H4 (cell line): ENCODE measurements at places on chromosomes 7 and 10. TPM values are rescaled to one million over a fixed set of nuclear protein-coding genes. Genes with fewer than 3 reads are reported as not detected.

Gene SLC13A1
- total RNA-seq: not detected in 2 replicates

Gene COL1A2
- total RNA-seq: 0.46 and 2.2 TPM in 2 replicates

Gene PTPN20
- not detected in 2 replicates for total RNA-seq

- no peak for DNase-seq
Observed at GRCh38 chr10:3365630-3366029, 193.0 kb upstream of the PITRM1 start.

- no peak for DNase-seq
Observed at GRCh38 chr7:116224492-116225098, 14.3 kb downstream of the TES start.

DNA sequence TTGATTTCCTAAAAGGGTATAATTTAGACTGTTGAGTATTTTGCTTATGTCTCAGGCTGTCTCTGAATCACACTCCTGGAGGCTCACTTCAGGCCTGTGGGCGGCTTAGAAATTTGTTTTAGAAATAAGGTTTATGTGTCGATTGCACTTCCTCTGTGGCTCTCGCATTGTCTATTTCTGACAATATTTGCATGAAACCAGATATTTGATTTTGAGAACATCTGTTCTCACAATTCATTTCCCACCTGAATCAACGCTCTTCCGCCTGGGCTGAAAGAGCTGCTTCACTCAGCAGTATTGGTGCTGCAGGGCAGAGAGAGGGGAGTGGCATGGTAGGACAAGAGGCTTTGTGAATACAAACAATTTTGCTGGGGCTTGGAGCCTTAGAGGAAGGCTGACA is 262.0 kb downstream of the ADRA2A start:
- no peak for DNase-seq

DNA sequence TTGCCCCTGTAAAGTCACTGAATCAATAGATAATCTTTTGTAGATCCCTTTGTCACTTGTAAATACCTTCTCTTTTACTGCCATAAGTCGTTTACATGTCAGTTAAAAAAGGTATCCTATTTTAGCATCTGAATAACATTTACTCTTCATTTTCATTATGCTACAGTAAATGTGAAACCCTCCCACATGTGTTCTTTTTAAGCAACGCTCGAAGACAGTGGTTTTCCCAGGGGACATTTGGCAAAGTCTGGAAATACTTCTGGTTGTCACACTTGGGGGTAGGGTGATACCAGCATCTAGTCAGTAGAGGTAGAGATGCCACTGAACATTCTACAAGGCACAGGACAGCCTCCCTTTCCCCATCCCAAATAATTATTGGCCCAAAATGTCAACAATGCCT is 23.7 kb downstream of the ATAD1 start:
- DNase-seq: no peak

DNA sequence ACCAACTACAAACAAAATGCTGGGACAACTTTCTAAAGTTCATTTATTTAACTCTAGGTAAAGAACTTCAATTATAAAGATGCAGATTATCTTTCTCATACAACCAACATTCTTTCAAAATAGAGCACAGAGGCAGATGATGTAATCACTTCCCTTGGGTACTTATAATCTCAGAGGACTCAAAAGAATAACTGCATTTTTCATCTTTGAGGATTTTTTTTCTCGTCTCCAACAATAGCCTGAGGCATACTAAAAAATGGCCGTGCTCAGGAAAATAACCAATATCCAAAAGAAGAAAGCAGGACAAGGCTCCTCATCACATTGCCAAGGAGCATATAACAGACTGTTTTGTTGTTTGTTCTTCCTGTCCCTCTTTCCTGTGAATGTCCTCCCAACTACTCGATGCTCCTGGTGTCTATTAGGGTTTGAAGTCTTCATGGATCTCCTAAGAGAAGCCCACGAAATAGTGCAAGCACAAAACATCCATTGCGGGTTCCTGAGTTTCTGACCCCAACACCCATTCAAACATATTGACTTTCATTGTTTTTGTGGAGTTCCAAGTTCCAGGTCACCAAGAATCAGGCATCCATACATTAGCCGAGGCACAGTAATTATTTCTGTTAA is 182.9 kb downstream of the SORCS1 start:
- DNase-seq: no peak

DNA sequence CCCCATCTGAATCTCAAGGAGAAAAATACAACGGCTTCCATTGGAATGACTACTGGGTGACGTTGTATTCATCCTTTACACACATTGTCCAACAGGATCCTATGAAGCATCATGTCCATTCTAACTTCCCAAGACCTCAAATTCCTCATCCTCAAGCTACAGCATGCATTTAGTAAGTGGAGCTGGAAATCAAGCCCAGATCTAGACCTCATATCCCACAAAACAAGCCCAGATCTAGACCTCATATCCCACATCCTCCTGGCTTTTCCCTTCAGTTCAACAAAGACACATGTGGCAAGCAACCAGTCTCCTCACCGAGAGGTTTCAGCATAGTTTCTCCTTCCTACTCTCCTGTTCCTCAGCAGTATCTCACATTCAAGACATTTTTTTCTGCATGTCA is 12.2 kb downstream of the IGF2BP3 start:
- DNase-seq: no peak

DNA sequence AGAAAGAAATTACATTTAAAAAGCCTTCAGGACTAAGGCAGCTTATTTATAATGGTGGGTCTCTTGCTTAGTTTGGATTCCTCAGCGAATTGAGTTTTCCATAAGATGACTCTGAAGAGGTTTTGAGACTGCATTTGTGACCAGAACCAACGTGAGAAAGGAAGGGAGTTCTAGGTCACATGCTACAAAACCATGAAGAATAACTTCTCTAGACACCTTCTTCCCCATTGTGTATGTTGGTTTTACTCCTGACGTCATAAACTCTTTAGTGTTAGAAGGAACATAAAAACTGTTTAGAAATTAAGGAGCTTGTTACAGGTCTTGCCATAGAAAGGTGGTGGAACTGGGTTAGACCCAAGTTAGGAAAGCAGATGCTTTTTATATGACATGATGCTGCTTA is 11.1 kb downstream of the PTPN12 start:
- no peak for DNase-seq

- no peak for DNase-seq
Observed at GRCh38 chr7:150968734-150969372, 9.3 kb downstream of the KCNH2 start.
